Activated CD4-positive, alpha-beta T cell treated with anti-CD3 and anti-CD28 coated beads, Interleukin-2, amount 10 ng/mL, durations not matched to agents 24 days and 14 days (primary cell): ENCODE measurements at places on chromosomes 6 and 20. TPM values are rescaled to one million over a fixed set of nuclear protein-coding genes. Genes with fewer than 3 reads are reported as not detected.

Gene COL21A1
- not detected in 2 replicates for total RNA-seq

GRCh38 chr6:168789699-168790098, 348.7 kb downstream of the SMOC2 start:
- no peaks in the 10 kb centered on the region for H3K27me3 ChIP-seq
- no peak overlapping the region for H3K27ac ChIP-seq
- H3K36me3 ChIP-seq, result no peaks in the 10 kb centered on the region

GRCh38 chr20:14333721-14334120, 3.7 kb downstream of the FLRT3 start:
- no peak for DNase-seq
- no peak overlapping the region for H3K4me3 ChIP-seq
- H3K27ac ChIP-seq, result no peak overlapping the region
- no peaks in the 10 kb centered on the region for H3K27me3 ChIP-seq
- H3K36me3 ChIP-seq, result no peaks in the 10 kb centered on the region
- no peaks in the 10 kb centered on the region for H3K4me1 ChIP-seq

GRCh38 chr6:73343164-73343563, 10.9 kb downstream of the DPPA5 start:
- H3K4me1 ChIP-seq, result no peaks in the 10 kb centered on the region
- H3K36me3 ChIP-seq, result no peaks in the 10 kb centered on the region
- peaks cover 30% of the 10 kb centered on the region for H3K27me3 ChIP-seq
- no peak overlapping the region for H3K27ac ChIP-seq

Gene PRPH2
- total RNA-seq, result not detected in 2 replicates

DNA sequence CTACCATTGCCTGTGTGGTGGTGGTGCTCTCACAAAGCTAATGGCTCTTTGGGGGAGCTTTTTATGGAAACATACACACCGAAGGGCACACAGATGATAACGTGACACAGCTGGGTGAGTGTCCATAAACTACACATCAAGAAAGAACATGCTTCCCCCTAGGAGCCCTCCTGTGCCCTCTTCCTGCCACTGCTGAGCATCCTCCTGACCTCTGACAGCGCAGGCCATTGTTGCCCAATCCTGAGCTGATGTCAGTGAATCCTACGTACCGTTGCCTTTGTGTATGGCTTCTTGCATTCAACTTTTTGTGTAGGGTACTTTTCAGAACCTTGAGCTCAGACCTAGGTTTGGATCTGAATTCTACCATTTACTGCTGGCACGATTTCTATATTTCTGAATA, 65.8 kb upstream of the SLC22A1 start:
- H3K27ac ChIP-seq, result no peak overlapping the region
- H3K27me3 ChIP-seq, result no peaks in the 10 kb centered on the region
- H3K36me3 ChIP-seq, result peaks cover 78% of the 10 kb centered on the region
- peaks cover 22% of the 10 kb centered on the region for H3K4me1 ChIP-seq

GRCh38 chr6:130775411-130776012, 51.7 kb upstream of the SMLR1 start:
- H3K27me3 ChIP-seq, result no peaks in the 10 kb centered on the region
- H3K27ac ChIP-seq, result no peak overlapping the region
- DNase-seq, result no peak
- H3K36me3 ChIP-seq, result no peaks in the 10 kb centered on the region

DNA sequence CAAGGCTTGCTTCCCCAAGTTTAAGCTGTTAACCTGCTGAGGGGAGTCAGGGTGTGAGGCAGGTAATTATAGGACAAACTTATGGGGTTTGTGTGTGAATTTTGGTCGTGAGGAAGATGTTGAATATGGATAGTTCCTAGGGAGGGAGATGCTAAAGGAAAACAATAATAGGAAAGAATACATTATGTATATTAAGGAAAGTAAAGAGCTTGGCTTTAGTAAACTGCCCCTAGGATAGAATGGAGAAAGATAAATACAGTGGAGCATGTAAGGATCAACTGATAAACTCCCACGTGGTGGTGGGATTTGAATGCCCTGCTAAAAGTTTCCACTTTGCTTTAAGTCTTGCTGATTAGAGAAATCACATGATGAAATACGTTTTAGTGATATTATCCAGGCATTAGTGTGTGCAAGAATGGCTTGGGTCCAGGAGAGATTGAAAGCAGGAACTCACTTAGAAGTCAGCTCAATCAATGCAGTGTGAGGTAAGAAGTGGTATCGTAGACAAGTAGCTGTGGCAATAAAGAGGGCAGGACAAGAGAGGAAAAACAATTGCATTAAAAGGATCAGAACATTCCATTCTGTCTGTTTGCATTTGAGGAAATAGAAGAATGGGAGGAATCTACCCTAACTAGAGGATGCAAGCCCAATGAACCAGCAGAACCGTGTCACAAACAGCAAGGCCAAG, 52.5 kb downstream of the RPS12 start:
- no peaks in the 10 kb centered on the region for H3K36me3 ChIP-seq
- no peak overlapping the region for H3K27ac ChIP-seq
- no peak overlapping the region for H3K4me3 ChIP-seq
- no peak for DNase-seq
- H3K27me3 ChIP-seq, result peaks cover 17% of the 10 kb centered on the region

Gene BACH2
- 69.0 and 69.2 TPM in 2 replicates for total RNA-seq

- H3K4me3 ChIP-seq, result no peak overlapping the region
- H3K36me3 ChIP-seq, result no peaks in the 10 kb centered on the region
Measured at GRCh38 chr6:135274561-135275293, 93.6 kb downstream of the MYB start.

GRCh38 chr20:32855387-32855786, 3.3 kb upstream of the EFCAB8 start:
- peak overlapping the region; percentile 58 for H3K27ac ChIP-seq
- no peaks in the 10 kb centered on the region for H3K27me3 ChIP-seq
- H3K36me3 ChIP-seq, result peaks cover 42% of the 10 kb centered on the region
- H3K4me1 ChIP-seq, result peaks cover 10% of the 10 kb centered on the region
- DNase-seq, result no peak
- no peak overlapping the region for H3K4me3 ChIP-seq

DNA sequence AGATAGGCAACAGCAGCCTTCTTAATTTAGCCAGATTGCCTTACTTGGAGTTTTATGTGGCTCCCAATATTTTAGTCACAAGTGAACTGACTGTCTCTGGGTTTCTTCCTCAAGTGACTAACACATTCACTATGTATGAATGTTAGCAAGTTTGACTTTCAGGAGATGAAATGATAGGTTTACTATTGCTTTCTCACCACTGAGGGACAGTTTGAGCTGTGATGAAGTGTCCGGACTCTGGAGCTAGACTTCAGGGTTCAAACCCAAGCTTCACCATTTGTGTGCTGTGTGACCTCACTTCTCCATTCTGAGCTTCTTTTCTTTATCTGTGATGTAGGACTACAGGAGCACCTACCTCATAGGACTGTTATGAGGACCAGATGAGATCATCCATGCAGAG, 8.2 kb downstream of the DHX35 start:
- no peak for DNase-seq
- no peaks in the 10 kb centered on the region for H3K27me3 ChIP-seq
- no peak overlapping the region for H3K4me3 ChIP-seq
- H3K36me3 ChIP-seq, result peaks cover 37% of the 10 kb centered on the region
- H3K4me1 ChIP-seq, result peaks cover 9% of the 10 kb centered on the region

GRCh38 chr6:166387642-166388289, 5.0 kb upstream of the MPC1 start:
- H3K27me3 ChIP-seq, result peaks cover 19% of the 10 kb centered on the region
- H3K4me3 ChIP-seq, result no peak overlapping the region
- peak; percentile 50 for DNase-seq
- H3K36me3 ChIP-seq, result no peaks in the 10 kb centered on the region

DNA sequence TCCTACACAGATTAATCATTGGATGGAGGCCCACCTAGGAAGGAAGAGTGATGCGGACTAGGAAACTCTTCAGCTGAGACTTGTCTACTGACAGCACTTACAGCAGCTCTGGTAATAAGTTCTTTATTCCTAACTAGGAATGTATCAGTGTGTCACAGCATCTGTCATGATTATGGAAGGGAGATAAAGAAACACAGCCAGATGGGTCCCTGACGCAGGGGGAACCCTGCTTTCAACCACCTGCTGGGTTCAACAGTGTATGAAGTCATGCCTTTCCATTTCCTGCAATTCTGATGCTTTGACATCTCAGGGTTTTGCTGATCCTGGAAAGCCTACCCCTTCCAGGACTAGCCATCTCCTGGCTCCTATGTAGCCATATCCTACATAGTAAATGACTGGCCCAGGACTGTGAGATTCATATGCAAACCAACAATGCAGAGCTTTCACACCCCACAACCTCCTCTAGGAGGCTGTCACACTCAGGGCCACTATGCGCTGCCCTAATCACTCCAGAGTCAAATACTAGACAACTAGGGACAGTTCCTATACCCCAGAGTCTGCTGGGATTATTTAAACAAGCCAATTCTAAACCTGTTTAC, 29.0 kb upstream of the MANEA start:
- H3K4me3 ChIP-seq, result no peak overlapping the region
- no peak for DNase-seq
- no peaks in the 10 kb centered on the region for H3K4me1 ChIP-seq
- no peaks in the 10 kb centered on the region for H3K36me3 ChIP-seq

Gene LRRC73
- total RNA-seq, result 0.14 and 0.51 TPM in 2 replicates

Gene VSX1
- total RNA-seq, result not detected in 2 replicates

Gene VSTM2L
- total RNA-seq, result 0.09 TPM in 1 of 2 replicates, not detected in the other

Gene KCNK16
- not detected in 2 replicates for total RNA-seq

GRCh38 chr20:20823476-20823881, 111.0 kb upstream of the RALGAPA2 start:
- peaks cover 16% of the 10 kb centered on the region for H3K27me3 ChIP-seq
- no peak overlapping the region for H3K4me3 ChIP-seq
- no peak for DNase-seq
- H3K36me3 ChIP-seq, result no peaks in the 10 kb centered on the region
- H3K4me1 ChIP-seq, result peaks cover 2% of the 10 kb centered on the region
